ENCODE measurements at places on chromosomes 7 and 10. TPM values are rescaled to one million over a fixed set of nuclear protein-coding genes. Genes with fewer than 3 reads are reported as not detected.

- H3K4me1 ChIP-seq = no peaks in the 10 kb centered on the region
- H3K27ac ChIP-seq = no peak overlapping the region
- H3K4me3 ChIP-seq = no peak overlapping the region
- DNase-seq = no peak
Observed at GRCh38 chr10:121781101-121781500, 146.7 kb downstream of the ATE1 start.

The TMEM196 gene
- total RNA-seq = not detected

- H3K36me3 ChIP-seq = no peaks in the 10 kb centered on the region
- H3K27ac ChIP-seq = no peak overlapping the region
- peaks cover 4% of the 10 kb centered on the region for H3K4me1 ChIP-seq
- H3K4me3 ChIP-seq = no peak overlapping the region
- DNase-seq = no peak
- no peaks in the 10 kb centered on the region for H3K27me3 ChIP-seq
Observed at GRCh38 chr10:77865580-77866324, 60.8 kb downstream of the DLG5 start.

The OPN1SW gene
- total RNA-seq = not detected

- no peaks in the 10 kb centered on the region for H3K36me3 ChIP-seq
- H3K27me3 ChIP-seq = no peaks in the 10 kb centered on the region
Observed at GRCh38 chr7:38938589-38938988, 29.6 kb upstream of the VPS41 start.

DNA sequence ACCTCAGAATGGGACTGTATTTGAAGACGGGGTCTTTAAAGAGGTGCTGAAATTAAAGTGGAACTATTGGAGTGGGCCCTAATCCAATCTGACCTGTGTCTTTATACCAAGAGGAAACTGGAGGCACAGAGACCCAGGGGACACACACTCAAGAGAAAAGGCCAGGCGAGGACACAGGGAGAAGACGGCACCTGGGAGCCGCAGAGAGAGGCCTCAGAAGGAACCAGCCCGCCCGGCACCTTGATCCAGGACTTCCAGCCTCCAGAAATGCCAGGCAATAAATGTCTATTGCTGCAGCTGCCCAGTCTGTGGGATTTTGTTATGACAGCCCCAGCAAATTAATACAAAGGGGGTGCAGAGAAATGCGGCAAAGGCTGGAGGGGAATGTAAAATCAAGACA, 10.5 kb downstream of the CARD11 start:
- H3K27ac ChIP-seq = no peak overlapping the region
- no peaks in the 10 kb centered on the region for H3K4me1 ChIP-seq
- no peaks in the 10 kb centered on the region for H3K36me3 ChIP-seq
- H3K27me3 ChIP-seq = no peaks in the 10 kb centered on the region

- no peaks in the 10 kb centered on the region for H3K36me3 ChIP-seq
- DNase-seq = no peak
- H3K4me1 ChIP-seq = no peaks in the 10 kb centered on the region
- no peaks in the 10 kb centered on the region for H3K27me3 ChIP-seq
Observed at GRCh38 chr7:37986908-37987330, 66.5 kb downstream of the EPDR1 start.
